ENCODE measurements at places on chromosomes 13 and 19. TPM values are rescaled to one million over a fixed set of nuclear protein-coding genes. Genes with fewer than 3 reads are reported as not detected.

GRCh38 chr13:37351211-37351610 lies 245.7 kb upstream of the CSNK1A1L start:
- DNase-seq, result no peak
- no peaks in the 10 kb centered on the region for H3K4me1 ChIP-seq
- H3K4me3 ChIP-seq, result no peak overlapping the region
- H3K36me3 ChIP-seq, result no peaks in the 10 kb centered on the region

DNA sequence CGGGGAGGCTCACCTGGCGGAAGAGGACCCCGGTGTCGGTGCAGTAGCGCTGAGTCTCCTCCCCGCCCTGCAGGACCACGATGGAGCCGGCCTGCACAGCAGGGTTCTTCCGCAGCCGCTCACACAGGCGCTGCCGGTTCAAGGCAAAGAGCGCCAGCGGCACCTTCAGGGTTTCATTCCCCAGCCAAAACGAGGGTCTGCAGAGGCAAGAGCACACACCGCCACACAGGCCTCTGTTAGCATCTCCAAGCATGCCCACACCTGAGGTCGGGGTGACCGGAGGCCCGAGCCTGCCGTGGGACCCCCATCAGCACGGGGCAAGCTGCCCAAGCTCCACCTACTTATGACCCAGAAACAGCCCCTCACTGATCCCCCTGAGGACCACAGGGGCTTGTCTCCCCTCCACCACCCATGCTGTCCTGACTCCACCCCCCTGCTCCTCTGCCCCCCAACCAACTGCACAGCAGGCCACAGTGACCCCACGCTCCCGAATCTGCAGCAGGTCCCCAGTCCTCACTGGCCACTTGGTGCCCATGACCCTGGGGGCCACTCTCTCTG lies 8.9 kb downstream of the PEPD start:
- no peaks in the 10 kb centered on the region for H3K36me3 ChIP-seq
- no peak for DNase-seq

- DNase-seq, result no peak
- H3K36me3 ChIP-seq, result peaks cover 43% of the 10 kb centered on the region
- peak overlapping the region; percentile 47 for H3K27ac ChIP-seq
- H3K4me1 ChIP-seq, result peaks cover 20% of the 10 kb centered on the region
- no peaks in the 10 kb centered on the region for H3K27me3 ChIP-seq
Observed at GRCh38 chr19:4052114-4052992, 14.3 kb downstream of the ZBTB7A start.

The TMEM143 gene
- 13.1 TPM for total RNA-seq

The ZNF578 gene
- total RNA-seq, result 0.12 TPM

- no peaks in the 10 kb centered on the region for H3K27me3 ChIP-seq
- H3K36me3 ChIP-seq, result no peaks in the 10 kb centered on the region
- H3K27ac ChIP-seq, result no peak overlapping the region
- no peaks in the 10 kb centered on the region for H3K4me1 ChIP-seq
Observed at GRCh38 chr19:22807061-22807835, 23.3 kb upstream of the ZNF99 start.

- DNase-seq, result no peak
- no peak overlapping the region for H3K27ac ChIP-seq
- H3K4me1 ChIP-seq, result peaks cover 3% of the 10 kb centered on the region
- no peak overlapping the region for H3K4me3 ChIP-seq
Observed at GRCh38 chr19:35021596-35021995, 8.7 kb upstream of the SCN1B start.

The NCAN gene
- not detected for total RNA-seq

DNA sequence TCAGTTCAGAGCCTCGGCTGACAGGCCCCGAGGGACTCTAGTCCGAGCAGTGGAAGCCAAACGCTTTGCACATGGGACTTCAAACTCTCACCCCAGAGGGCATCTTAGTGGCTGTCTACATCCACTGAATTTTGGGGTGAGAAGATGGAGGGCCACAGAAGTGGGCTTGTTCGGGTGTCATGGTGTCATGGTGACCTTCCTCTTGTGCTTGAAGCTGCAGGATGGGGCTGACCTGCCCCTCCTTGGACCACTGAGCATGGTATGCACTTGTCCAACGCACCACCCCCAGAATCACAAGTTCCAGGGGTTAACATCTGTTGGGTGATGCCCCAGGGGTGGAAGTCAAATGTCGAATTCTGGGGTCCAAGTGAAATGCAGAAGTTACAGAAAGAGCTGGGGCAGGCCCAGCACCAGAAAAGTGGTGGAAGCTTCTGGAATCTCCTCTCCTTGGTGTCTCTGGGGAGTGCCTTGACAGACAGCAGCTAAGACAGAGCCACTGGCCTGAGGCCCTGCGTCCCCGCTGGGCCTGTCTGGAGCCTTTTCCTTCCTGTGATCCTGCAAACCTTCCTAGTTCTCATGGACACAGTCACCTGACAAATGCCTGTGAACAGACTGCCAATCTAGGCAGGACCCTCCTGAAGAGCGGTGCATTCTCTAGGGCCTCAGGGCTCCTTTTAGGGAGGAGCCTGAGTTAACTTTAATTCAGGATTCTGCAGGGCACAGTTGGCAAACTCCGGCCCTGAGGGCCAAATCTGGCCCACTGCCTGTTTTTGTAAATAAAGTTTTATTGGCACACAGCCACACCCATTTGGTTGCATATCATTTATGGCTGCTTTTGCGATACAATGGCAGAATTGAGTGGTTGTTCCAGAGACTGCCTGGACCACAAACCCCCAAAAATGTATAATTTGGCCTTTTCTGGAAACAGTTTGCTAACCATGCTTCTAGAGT lies 65.1 kb upstream of the RANBP3 start:
- H3K4me1 ChIP-seq, result peaks cover 14% of the 10 kb centered on the region
- peaks cover 7% of the 10 kb centered on the region for H3K36me3 ChIP-seq
- no peak overlapping the region for H3K4me3 ChIP-seq
- no peaks in the 10 kb centered on the region for H3K27me3 ChIP-seq

- no peak overlapping the region for H3K27ac ChIP-seq
- H3K4me1 ChIP-seq, result no peaks in the 10 kb centered on the region
- DNase-seq, result no peak
- no peak overlapping the region for H3K4me3 ChIP-seq
- H3K36me3 ChIP-seq, result no peaks in the 10 kb centered on the region
Observed at GRCh38 chr13:75153834-75154233, 328.1 kb downstream of the TBC1D4 start.

GRCh38 chr13:29924482-29925350 lies 74.3 kb upstream of the UBL3 start:
- peaks cover 5% of the 10 kb centered on the region for H3K27me3 ChIP-seq
- no peaks in the 10 kb centered on the region for H3K36me3 ChIP-seq
- no peak for DNase-seq
- peaks cover 29% of the 10 kb centered on the region for H3K4me1 ChIP-seq
- H3K27ac ChIP-seq, result no peak overlapping the region

The RDH8 gene
- not detected for total RNA-seq

The ADAMTSL5 gene
- 5.4 TPM for total RNA-seq

- H3K27ac ChIP-seq, result no peak overlapping the region
- no peaks in the 10 kb centered on the region for H3K36me3 ChIP-seq
- DNase-seq, result no peak
- H3K4me3 ChIP-seq, result no peak overlapping the region
Observed at GRCh38 chr13:37481011-37481884, 117.3 kb downstream of the POSTN start.

GRCh38 chr13:41582027-41582463 lies 124.7 kb downstream of the RGCC start:
- H3K4me3 ChIP-seq, result no peak overlapping the region
- H3K36me3 ChIP-seq, result peaks cover 22% of the 10 kb centered on the region
- no peak for DNase-seq
- no peak overlapping the region for H3K27ac ChIP-seq
- no peaks in the 10 kb centered on the region for H3K27me3 ChIP-seq

The VSTM2B gene
- total RNA-seq, result not detected

DNA sequence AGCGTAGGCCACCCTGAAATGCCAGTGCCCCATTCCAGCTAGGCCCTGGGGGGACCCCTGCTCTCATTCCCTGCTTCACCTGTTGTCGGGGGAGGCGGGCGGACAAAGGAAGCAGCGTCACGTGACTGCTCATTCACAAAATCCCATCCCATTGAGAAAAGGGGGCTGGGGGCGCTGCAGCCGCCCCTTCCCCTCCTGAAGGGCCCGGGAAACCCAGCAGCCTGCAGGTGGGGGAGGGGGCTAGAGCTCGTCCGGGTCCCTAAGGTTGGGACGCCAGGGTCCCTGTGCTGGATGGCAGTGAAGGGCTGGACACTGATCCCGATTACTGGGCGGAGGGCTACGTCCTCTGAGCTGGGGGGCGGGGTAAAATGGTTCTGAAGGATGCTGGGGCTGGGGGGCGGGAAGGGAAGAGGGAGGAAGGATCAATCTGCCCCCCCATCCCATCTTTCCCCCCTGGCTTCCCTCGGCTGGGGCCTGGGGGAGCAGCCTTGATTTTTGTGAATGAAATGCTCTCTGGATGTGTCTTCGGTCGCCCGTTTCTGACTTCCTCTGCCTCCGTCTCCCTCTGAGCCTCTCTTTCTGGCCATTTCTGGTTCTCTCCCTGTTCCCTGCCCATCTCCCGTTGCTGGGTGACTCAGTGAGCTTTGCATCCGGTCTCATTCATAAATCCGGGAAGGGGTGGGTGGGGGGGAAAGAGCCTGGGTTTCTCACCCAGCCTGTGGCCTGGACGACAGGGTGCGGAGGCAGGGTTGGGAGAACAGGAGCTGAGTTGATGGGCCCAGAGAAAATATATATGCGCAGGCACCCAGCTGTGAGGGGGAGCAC lies 816 bp downstream of the SPRED3 start:
- peaks cover 13% of the 10 kb centered on the region for H3K36me3 ChIP-seq
- DNase-seq, result no peak
- H3K27me3 ChIP-seq, result peaks cover 29% of the 10 kb centered on the region

GRCh38 chr19:44003461-44004009 lies 778 bp downstream of the ZNF230 start:
- DNase-seq, result peak; percentile 68
- H3K27me3 ChIP-seq, result no peaks in the 10 kb centered on the region
- peaks cover 15% of the 10 kb centered on the region for H3K4me1 ChIP-seq
- peaks cover 43% of the 10 kb centered on the region for H3K36me3 ChIP-seq
- peak overlapping the region; percentile 97 for H3K4me3 ChIP-seq
- H3K27ac ChIP-seq, result peak overlapping the region; percentile 96

- no peak for DNase-seq
- H3K4me3 ChIP-seq, result peak overlapping the region; percentile 91
- H3K36me3 ChIP-seq, result peaks cover 3% of the 10 kb centered on the region
- H3K27ac ChIP-seq, result peak overlapping the region; percentile 97
- H3K27me3 ChIP-seq, result no peaks in the 10 kb centered on the region
Observed at GRCh38 chr19:48720251-48720612, 707 bp upstream of the MAMSTR start.

DNA sequence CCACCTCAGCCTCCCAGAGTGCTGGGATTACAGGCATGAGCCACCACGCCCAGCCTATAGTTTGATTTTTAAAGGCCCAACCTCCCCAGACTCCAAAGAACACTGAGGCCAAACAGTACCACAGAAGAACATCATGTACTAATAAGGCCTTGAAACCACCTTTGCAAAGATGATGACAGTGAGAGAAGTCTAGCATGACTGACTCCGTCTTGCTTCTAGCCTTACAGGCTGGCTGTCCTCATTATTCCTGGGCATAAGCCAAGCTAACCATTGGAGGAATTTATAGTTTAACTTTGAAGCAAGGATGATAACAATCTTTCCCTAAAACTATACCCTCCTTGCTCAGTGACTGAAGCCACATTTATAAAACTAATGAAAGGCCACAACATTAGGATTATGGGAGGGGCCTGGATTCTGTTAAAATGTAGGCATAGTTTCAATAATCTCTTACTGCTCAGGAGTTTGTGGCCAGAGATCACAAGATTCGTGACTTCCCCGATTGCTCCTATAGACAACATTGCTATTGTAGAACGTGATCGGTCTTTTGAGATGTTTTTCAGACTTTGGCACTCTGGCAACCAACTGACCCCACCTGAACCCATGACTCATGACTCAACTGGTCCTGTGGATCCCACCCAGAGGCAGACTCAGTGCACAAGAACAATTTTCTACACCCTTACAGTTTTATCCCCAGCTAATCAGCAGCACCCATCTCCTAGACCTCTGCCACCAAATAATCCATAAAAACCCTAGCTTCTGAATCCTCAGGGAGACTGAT lies 17.6 kb downstream of the GPR42 start:
- no peak overlapping the region for H3K27ac ChIP-seq
- DNase-seq, result no peak
- H3K36me3 ChIP-seq, result no peaks in the 10 kb centered on the region
- no peaks in the 10 kb centered on the region for H3K4me1 ChIP-seq

GRCh38 chr13:98779695-98780094 lies 27.2 kb upstream of the SLC15A1 start:
- H3K4me3 ChIP-seq, result no peak overlapping the region
- no peak for DNase-seq
- peaks cover 5% of the 10 kb centered on the region for H3K27me3 ChIP-seq

DNA sequence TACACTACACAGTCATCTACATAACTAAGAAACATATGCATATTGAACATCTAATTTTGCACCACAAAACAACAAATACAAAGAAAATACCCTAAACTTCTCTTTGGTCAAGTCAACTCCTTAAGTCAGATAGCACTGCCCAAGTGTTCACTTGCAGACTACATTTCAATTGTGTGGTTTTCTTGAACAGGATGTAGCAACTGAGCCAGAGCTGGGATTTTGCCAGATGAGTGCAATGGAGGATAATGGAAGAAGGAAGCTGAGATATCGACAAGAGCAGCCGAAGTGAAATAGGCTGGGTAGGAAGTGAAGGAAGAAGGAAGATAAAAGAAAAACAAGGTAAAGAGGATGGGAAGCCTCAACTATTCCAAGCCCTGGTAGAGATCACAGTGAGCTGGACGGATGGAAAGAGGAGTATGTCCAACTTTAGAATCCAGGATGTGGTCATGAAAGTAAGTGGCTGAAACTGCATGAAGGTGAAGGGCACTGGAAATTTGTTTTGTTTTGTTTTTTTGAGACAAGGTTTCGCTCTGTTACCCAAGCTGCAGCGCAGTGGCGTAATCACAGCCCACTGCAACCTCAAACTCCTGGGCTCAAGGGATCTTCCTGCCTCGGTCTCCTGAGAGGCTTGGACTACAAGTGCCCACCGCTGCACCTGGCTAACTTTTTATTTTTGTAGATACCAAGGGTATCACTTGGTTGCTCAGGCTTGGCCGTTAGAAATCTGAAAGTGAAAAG lies 15.0 kb downstream of the NUFIP1 start:
- no peak overlapping the region for H3K4me3 ChIP-seq
- H3K27me3 ChIP-seq, result no peaks in the 10 kb centered on the region
- DNase-seq, result peak; percentile 50
- peaks cover 21% of the 10 kb centered on the region for H3K36me3 ChIP-seq
- H3K4me1 ChIP-seq, result no peaks in the 10 kb centered on the region

DNA sequence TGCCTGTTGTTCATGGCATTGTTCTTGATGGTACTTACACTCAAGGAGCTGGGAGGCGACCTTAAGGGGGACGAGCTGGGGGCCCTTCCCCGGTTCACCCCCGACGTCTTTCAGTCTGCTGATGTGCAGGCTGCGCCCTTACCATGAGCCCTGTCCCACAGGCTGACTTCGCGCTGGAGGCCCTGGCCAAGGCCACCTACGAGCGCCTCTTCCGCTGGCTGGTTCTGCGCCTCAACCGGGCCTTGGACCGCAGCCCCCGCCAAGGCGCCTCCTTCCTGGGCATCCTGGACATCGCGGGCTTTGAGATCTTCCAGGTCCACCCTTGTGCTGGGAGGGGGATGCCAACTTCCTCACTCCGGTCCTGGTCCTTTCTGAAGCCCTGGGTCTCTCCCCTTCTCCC lies 45.4 kb downstream of the MYH14 start:
- no peak overlapping the region for H3K27ac ChIP-seq
- no peak for DNase-seq
- H3K4me3 ChIP-seq, result no peak overlapping the region
- no peaks in the 10 kb centered on the region for H3K27me3 ChIP-seq

The ADGRE2 gene
- total RNA-seq, result 2.8 TPM

All from activated CD4-positive, alpha-beta T cell treated with anti-CD3 and anti-CD28 coated beads, Interleukin-2, amount 10 ng/mL, durations not matched to agents 24 days and 14 days (primary cell).